Activated CD8-positive, alpha-beta memory T cell treated with anti-CD3 and anti-CD28 coated beads for 1 hour (primary cell): ENCODE measurements at places on chromosomes 6 and 20.
A peak's percentile ranks its signal among the peaks of the same experiment; 100 is the strongest.

- DNase-seq: no peak
These were observed 28.3 kb upstream of the CARMIL1 start for GRCh38 chr6:25250878-25251277.

- no peak for DNase-seq
These were observed 1.3 kb downstream of the OVOL2 start for GRCh38 chr20:18056174-18057100.

DNA sequence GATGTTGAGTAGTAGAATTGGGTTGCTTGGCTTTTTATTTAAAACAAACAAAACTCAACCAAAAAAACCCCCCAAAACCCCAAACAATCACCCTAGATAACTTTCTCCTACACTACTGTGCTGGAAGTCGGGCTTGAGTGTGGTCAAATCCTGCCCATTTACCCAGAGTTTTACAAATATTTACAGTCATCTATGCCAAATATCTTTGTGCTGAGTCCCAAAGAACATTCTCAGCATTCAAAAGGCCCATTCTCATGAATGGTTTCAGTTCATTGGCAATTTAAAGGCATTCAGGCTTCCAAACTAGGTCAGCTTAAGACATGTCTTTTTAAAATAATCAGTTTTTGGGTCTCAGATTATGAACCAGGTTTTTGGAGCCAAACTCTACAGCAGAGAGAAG lies 1.8 kb downstream of the RNF144B start:
- DNase-seq: no peak

DNA sequence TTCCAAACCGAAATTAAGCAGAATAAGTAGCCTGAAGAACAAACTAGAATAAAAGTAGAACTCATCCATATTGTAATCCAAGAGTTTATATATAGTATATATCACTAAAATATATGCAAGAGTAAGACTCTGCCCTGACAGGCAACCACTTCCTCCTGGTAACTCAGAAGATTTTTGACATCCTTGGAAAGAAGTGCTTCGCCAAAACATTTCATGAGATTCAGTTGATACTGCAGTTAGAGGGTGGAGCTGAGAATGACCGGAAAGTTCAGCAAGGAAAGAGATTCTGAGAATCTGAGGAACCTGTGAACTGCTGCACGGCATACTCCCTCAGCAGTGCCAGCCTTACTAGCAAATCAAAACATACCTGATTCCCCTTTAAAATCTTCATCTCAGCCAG lies 79.6 kb downstream of the CDK19 start:
- no peak for DNase-seq

- DNase-seq: peak; percentile 17
These were observed 1.4 kb upstream of the HIVEP1 start for GRCh38 chr6:12010635-12011275.

DNA sequence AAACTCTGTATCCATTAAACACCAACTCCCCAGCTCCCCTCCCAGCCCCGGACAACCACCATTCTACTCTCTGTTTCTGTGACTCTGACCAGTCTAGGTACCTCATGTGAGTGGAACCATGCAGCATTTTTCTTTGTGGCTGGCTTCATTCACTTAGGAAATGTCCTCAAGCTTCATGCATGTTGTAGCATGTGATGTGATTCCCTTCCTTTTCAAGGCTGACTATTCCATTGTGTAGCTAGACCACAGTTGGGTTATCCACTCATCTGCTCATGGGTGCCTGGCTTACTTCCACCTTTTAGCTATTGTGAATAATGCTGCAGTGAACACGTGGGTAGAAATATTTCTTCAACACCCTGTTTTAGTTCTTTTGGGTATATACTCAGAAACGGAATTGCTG lies 8.8 kb upstream of the BPHL start:
- no peak for DNase-seq

DNA sequence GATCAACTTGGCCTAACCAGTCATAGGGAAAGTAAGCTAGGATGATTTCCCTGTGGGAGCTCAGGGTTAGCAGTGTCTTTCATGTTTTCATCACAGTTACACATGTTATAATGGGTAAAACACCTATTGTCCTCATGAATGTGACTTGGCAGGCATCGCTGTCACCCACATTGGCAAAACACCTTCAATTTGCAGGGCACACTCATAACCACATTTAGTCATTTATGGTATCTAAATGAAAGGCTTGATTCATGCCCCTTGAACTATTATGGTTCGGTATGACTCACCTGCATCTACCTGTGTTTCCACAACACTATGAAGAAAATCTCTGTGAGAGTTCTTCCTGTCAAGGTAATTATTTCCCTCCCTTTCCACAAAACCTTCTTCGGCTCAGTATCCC lies 49.2 kb downstream of the FRK start:
- DNase-seq: no peak

GRCh38 chr20:39631557-39631956 lies 669.4 kb downstream of the DHX35 start:
- no peak for DNase-seq

- DNase-seq: no peak
These were observed 186.9 kb upstream of the GMDS start for GRCh38 chr6:2432292-2432691.

DNA sequence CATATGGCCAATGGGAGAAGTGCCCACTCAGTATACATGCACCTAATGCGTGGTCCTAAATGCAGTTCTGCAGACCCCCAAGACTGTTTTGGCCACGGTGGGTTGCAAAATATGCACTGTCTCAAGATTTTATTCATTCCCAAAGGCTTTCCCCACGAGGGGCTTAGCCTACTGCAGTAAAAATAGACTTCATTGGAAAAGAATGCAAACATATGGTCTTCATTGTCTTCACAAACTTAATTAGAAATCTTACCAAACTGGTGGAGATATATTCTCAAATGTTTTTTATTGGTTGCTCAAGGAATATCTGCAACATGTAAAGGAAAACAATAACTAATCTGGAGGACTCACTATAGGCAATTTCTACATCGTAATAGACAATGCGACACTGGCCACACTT lies 31.6 kb upstream of the PRL start:
- DNase-seq: no peak

GRCh38 chr6:119384444-119384843 lies 34.9 kb upstream of the MAN1A1 start:
- DNase-seq: no peak

DNA sequence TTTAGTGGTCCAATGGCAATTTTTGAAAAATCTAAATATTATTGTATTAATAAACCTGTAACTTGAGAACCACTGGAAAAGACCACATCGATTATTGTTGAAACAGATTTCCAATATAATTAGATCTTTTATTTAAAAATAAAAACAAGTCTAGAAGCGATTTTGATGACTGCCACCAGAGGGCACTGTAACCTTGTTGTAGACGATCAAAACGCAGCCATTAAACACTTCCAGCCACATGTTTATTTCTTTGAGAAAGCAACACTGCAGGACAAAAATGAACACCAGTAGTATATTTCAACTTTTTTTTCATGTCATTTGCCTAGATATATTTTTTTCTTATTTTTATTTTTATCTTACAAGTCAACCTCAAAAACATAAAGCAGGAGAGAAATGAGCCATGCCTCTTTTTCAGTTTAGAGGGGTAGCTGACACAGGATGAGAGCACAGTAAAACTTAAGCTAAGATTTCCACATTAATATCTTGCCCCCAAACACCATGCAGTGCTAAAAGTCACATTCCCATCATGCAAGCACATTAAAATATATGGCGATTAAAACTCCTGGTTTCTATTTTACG lies 115.4 kb downstream of the OPRM1 start:
- peak; percentile 42 for DNase-seq

- no peak for DNase-seq
These were observed 155.4 kb downstream of the SYCP2 start for GRCh38 chr20:59777814-59778575.

- DNase-seq: no peak
These were observed 14.4 kb downstream of the SNPH start for GRCh38 chr20:1280195-1281102.

- no peak for DNase-seq
These were observed 50.1 kb upstream of the SMOC2 start for GRCh38 chr6:168390749-168391420.

DNA sequence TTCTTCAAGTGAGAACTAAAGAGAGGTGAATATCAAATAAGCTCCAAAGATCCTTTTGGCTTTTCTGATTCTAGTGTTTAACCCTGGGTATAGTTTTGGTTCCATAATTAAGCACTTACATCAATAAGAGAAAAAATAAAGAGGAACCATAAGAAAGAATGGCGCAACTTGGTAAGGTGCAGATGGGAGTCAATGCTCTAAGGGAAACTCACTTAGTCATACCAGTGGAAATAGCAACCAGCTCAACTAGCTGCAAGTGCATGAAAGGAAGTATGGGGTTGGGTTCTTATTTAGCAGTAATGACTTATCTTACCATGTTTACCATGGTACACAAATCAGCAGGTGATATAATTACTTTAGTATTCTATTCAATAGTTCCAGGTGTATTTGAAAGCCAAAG lies 296.5 kb upstream of the RUNX2 start:
- DNase-seq: no peak

- no peak for DNase-seq
These were observed 77.9 kb upstream of the DOK5 start for GRCh38 chr20:54397292-54398140.

DNA sequence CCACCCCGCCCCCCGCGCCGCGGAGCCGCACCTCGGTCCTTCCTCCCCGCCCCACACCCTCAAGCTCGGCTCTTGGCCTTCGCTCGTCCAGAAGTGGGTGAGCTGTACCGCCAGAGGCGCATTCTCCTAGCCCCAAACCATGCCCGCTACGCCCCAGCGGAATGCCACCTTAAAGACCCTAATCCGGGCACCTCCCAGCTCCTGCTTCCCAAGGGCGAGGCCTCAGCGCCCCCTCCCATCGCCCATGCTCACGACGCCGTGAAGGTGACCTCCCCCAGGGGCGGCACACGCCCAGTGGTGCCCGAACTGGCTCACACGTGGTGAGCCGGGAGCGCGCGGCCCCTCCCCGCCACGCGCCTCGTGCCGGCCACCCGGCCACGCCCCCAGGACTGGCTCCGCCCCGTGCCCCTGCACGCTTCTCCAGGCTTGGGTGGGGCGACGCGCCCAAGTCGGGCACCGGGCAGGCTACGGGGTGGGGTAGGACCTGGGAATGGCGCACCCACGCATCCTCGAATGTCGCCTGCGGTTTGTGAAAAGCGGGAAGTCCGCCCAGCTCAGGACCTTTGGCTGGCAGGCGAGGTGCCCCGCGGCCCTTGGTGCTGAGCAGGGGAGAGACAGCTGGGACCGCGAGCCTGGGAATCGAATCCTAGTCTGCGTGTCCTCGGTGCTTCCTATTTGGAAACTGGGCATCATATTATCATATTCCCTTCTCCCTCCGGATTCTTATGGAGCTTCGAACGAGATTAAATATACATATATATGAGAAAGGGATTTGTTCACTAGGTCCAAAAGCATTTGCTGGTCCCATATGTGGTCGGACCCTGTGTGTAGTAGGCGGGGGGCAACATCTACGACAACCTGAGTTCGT lies 941 bp upstream of the SOX12 start:
- DNase-seq: peak; percentile 70

DNA sequence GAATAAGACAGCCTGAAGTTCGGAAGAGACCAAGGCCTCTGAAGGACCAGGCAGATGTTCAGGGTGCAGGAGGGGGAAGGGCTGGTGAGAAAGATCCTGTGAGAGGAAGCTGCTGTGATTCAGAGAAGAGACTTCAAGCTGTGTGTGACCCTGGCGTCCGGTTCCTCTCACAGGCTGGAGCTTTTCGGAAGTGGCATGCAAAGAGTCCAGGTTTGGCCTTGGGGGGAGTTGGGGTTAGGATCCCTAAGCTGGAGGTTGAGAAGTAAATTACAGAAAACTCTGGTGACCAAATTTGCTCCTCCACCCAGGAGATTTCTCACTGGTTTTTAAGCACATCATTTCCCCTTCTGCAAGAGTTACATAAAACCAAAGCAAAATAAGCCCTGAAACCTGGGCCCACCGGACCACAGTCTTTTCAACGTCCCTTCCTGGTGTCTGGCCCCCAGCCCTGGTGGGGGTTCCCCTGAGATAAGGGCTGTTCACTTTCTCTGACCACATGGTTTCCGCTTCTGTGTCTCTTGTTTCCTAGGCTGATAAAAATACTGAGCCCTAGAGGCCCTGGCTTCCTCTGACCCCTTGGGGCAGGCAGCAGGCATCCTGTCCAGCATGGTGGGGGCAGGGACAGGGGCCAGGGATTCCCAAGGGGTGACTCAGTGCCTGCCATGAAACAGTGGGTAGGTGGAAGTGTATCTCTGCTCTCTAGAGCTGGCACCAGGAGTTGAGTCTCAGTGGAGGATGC lies 12.0 kb upstream of the LTA start:
- DNase-seq: no peak

DNA sequence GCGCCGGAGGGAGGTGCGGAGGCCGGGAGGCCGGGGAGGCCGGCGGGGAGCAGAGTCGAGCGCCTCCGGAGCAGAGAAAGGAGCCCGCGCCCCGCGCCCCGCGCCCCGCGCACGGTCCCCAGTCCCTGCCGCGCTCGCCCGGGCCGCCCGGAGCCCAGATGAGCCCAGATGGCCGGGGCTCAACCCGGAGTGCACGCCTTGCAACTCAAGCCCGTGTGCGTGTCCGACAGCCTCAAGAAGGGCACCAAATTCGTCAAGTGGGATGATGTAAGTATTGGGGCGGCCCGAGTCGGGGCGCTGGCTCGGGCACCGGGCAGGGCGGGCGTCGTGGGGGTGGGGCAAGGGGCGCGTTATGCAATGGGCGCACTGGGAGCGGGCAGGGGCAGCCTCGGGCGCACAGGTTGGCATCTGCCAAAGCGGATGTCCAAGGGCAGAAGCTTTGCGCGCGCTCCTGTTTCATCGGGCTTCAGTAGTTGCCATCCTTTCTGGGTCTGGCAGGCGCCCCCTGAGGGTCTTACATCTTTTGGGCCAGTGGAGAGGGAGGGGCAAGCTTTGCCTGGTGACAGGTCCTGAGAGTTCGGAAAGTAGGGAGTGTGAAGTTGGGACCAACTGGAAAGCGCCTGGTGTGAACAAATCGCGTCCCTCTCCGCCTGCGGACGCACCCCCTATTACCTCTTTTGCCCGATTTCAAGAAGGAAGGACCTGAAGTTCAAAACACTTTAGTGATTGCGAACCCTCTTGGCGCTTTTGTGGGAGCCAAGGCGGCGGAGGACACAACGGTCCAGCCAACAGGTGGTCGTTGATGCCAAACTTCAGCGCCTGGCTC lies 631 bp downstream of the PLCB1 start:
- no peak for DNase-seq

DNA sequence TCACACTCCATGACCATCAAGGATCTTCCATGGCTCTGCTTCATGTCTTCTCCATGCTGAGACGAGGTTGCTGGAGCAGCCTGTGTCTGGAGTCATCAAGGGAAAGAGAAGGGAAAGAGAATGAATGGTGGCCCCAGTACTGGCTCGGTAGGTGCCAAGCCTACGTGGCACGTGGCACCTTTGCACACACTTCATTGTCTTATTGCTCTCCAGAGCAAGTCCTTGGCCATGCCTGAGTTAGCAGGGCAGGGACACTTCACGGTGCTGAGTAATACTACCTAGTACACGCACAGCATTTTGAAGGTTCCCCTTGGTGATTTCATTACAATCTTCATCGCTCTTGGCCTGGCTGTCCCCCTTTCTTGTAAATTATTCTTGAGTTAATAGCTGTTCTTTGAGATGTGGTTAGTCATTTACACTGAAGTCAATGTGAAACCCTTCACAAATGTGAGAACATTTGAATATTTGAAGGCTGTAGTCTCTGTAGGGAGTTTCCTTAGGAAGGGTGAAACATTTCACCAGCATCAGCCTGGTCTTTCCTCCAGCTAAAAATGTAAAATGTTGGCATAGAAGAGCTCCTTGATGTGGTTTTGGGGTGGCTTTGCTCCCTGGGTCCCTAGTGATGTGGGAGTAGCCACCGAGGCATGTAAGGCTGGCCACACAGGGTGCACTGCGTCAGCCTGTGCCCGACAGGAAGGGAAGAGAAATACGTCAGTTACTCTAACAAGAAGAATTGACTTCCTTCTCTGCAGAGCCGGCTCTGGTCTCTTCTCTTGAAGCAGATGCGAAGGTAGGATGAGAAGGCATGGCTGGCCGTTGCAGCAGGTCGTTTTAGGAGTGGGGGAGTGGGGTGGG lies at the start of gene SYTL3:
Gene SYTL3, plus strand, starts transcription at position 766 of the 855 bp plus-strand sequence. CDS start 13,215 bp downstream, outside the sequence.
- DNase-seq: peak; percentile 77
